Stimulated activated naive CD8-positive, alpha-beta T cell treated with anti-CD3 and anti-CD28 coated beads, Interleukin-15, amount 100 ng/mL, for 72 hours (primary cell): ENCODE measurements at places on chromosomes 12 and 14.

- DNase-seq = no peak
Measured at GRCh38 chr12:12684375-12685106, 11.4 kb downstream of the GPR19 start.

DNA sequence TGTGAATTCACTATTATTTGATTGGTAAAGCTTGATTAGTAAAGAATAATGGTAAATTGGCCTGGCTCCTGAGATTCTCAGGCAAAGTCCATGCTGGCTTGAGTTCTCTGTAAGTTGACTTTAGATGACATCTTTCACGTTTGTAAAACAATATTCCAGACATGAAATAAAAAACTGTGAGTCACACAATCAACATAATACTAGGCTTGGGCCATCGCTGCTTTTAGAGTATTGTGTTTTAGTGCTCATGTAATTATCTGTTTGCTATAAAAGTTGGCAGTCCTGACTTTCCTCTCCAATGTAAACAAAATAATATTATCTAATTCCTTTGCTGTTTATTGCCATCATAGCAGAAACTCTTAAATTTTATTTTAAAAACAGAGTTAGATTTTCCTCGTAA, 3.9 kb upstream of the TBC1D30 start:
- no peak for DNase-seq

- DNase-seq = peak; percentile 60
Measured at GRCh38 chr14:105201925-105202513, 20.9 kb upstream of the NUDT14 start.

DNA sequence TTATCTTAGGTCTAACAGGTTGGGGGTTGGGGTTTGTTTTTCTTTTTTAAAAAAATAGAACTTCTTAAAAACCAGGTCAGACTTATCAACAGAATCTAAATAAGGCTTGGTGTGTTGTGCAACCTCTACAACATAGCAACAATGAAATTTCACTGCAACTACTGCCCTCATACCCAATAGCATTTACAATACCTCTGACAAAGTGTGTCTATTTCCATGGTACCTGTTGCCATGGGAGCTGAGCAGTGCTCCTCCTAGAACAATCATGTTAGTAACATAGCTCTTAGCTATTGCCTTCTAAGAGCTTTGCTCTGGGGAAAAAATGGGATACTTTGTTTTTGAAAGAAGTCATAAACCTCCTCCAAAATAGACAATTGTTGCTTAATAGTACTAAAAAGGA, 103.3 kb upstream of the CCDC175 start:
- DNase-seq = no peak

DNA sequence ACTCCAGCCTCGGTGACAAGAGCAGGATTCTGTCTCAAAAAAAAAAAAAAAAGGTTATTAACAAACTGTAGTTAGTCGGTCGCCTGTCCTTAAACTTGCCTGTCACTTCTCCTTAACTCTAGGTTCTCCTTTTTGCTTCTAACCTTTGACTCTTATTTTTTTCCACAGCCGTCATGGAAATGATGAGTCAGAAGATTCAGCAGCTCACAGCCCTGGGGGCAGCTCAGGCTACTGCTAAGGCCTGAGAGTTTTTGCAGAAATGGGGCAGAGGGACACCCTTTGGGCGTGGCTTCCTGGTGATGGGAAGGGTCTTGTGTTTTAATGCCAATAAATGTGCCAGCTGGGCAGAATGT, 418 bp upstream of the MYG1 start:
- DNase-seq = peak; percentile 21

- no peak for DNase-seq
Measured at GRCh38 chr14:91309756-91310280, 65.3 kb upstream of the GPR68 start.

DNA sequence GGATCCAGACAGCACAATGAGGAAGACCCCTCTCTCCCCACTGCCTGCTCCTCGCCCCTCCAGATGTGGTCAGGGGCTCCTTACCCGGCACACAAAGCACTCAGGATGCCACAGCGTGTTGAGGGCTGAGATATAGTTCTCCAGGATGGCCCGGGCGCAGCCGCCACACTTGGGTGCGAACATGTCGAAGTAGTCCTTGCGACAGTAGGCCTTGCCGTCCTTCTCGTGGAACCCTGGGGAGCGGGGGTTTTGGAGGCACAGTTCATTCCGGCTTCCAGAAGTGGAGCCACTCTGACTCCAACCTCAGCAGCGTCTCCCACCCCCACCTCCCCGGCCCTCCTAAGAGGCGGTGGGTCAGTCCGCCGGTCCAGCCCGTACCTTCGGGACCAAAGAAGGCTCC, 12.8 kb upstream of the RPLP0 start:
- no peak for DNase-seq

DNA sequence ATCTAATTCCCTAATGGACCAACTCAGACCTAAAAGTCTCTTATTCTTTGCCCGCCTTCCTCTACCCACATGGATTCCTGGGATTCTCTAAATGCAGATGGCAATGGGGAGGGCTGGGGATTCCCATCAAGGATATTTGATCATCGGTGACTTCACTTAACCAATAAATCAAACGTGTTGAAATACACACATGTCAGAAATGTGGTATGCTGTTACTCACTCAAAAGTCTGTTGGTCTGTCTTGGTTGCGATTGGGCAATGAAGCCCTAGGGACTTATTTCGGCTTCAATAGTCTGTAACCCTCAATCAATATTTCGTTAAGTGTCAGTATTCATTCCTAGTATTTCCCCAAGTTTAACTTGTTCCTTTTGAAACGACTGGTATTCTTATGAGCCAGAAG, 117.2 kb upstream of the DIO3 start:
- DNase-seq = no peak

- no peak for DNase-seq
Measured at GRCh38 chr12:44223736-44224135, 387.9 kb downstream of the TMEM117 start.

DNA sequence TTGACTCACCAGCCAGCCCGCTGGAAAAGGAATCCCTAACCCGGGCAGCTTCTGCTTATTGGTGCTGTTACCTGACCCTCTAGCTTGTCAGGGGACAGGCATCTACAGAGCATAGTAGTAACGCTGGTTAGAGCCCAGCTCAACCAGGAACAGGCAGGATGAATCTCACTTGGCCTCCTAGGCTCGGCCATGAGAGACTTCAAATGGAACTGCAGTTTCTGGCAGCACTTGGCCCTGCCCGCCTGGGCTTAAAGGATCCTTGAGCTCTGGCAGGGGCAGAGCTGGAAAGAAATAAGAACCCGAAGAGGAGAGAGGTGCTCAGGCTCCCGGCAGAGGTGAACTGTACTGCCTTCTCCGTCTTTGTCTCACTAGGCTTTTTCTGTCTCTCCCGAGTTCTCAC, 2.3 kb upstream of the LHX5 start:
- DNase-seq = peak; percentile 8

DNA sequence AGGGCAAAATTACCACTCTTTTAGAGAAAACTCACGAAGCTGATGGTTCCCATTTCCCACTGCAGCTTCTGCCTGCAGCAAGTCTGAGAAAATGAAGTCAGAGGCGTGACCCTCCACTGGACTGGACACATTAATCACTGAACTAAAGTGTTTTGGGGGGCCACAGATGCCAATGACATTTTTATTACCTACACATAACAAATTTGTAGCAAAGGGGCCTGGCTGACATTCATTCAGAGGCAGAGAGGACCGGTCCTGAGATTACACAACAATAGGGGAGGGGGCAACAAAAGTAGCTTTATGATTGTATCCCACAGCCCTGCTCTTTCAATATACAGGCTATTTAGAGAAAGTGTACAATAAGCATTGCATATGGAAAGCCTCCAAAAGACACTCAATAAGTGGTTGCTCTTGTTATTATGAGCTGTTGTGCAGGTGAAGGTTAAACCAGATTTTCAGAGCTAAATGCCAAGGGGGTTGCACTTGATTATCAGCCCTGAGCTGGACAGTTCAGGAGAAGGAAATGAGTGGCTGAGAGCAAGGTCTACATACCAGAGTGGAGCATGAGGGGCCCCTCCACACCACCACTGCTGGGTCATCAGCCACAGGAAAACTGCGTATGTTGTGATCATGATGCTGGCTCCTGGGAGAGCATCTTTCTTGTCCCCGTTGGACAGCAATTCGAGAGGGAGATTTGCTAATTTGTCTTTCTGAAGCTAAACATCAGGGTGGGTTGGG, 41.5 kb upstream of the CCDC60 start:
- no peak for DNase-seq

DNA sequence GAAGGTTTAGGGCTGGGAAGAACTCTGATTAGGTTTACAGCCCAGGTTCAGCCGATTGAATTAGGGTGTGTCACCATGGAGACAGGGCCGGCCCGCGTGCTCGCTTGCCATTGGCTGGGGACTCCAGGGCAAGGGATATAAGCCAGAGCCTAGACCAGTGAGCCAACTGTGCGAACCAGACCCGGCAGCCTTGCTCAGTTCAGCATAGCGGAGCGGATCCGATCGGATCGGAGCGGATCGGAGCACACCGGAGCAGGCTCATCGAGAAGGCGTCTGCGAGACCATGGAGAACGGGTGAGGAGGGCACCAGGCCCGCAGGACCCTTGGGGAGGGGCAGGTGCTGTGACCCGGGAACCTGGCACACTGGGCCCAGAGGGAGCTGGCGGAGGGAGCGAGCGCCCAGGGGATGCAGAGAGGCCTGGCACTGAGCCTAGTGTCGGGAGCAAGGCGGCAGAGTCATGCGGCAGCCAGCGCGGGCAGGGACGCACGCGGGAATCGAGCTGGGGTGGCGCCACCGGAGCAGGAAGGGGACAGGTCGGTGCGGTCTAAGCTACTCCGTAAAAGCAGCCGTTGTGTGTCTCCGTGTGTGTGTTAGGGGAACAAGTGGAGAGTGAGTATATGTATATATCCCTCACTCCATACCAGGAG, at the start of gene PNP:
Gene PNP, plus strand, starts transcription at position 165 of the 648 bp plus-strand sequence. Its CDS starts 119 bp downstream, at position 284.
- peak; percentile 86 for DNase-seq

GRCh38 chr14:41986700-41987099, 380.0 kb downstream of the LRFN5 start:
- no peak for DNase-seq

DNA sequence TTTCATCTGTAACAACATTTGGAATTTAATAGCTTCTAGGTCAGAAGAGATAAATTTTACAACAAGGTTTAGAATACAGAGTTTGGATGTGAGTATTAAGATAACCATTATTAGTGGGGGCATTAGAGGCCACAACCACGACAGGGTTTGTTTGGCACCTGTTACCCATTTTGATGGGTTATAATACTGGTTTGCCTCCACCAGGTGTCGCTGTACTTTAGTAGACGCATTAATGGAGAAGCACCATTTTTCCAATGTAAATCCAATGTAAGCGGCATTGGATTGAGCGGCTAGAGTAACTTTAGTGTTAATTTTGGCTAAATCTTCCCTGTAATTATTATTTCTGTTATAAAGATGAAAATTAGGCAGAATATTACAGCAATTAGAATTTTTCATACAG, 136.2 kb downstream of the SLCO1B3 start:
- no peak for DNase-seq

DNA sequence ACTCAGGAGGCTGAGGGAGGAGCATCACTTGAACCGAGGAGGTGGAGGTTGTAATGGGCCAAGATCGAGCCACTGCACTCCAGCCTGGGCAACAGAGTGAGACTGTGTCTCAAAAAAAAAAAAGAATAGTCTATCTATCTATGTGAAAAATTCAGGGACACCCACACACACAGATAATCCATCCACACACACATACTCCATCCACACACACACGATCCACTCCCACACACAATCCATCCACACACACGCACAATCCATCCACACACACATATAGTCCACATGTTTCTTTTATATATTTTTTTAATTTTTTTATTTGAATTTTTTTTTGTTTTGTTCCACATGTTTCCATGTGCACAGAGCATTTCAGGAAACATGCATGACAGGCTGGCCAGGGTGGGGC, 3.3 kb downstream of the SDS start:
- DNase-seq = no peak

GRCh38 chr12:124736115-124737039, 127.3 kb downstream of the SCARB1 start:
- peak; percentile 22 for DNase-seq

DNA sequence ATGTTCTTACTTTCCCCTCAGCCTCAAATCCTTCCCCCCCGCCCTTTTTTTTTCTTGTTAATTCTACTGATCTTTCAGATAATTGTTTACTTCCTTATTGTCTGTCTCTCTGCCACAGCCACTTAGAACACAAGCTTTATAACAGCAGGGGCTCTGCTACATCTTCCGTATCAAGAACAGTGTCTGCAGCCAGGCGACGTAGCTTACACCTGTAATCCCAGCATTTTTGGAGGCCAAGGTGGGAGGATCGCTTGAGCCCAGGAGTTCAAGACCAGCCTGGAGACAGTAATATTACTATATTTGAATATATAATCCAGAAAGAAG, 5.4 kb downstream of the SOS2 start:
- no peak for DNase-seq

- peak; percentile 16 for DNase-seq
Measured at GRCh38 chr12:122064025-122064777, 14.4 kb upstream of the MLXIP start.

DNA sequence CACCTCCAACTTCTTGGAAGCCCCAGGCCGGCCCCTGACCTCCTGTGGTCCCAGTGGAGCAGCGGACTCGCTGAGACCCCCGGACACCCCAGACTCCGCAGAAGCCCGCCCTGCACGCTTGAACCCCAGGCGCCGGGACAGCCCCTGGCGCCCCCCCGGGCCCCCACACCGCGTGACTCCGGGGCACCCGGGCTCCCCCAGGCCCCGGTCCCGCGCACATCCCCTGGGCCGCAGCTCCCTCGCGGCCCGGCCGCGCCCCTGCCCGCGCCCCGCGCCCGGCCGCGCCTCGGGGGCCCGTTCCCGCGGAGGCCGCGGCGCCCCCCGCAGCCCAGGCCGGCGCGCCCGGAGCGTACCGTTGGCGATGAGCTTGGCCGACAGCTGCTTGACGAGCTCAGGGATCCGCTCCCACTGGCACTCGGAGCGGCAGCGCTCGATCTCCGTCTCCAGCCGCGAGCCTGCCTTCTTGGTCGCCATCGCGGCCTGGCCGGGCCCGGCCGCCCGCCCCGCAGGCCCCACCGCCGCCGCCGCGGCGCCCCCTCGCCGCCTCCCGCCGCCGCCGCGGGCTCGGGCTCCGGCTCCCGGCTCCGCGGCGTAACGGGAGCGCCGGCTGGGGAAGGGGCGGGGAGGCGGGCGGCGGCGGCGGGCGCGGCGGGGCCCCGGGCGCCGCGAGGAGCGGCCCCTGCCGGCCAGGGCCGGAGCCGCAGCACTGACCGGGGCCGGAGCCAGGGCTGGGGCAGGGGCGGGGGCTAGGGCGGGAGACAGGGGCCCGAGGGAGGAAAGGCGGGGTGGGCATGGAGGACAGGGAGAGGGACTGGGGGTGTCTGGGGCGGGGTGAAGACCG, at the start of gene TTC7B:
Gene TTC7B, minus strand, starts transcription at position 609 of the 841 bp plus-strand sequence. Its CDS starts 135 bp downstream, at position 474.
- peak; percentile 36 for DNase-seq

- no peak for DNase-seq
Measured at GRCh38 chr14:54188064-54188666, 208.6 kb upstream of the CDKN3 start.

DNA sequence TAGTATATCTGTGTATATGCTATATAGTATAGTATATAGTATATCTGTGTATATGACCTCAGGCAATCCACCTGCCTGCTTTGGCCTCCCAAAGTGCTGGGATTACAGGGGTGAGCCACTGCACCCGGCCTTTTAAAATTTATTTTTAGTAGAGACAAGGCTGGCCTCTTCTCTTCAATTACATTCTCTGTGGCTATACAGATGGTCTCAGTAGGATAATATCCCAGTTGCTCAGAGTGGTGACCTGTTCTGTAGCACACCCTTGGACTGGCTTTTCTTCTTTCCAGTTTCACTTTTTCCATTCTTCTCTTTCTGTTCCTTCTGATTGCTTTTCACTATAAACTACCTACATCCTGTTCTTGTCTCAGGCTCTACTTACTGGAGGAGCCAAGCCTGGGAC, 3.1 kb upstream of the NFATC4 start:
- DNase-seq = no peak

GRCh38 chr12:83954956-83955601, 957.5 kb downstream of the SLC6A15 start:
- no peak for DNase-seq
